Stimulated activated CD4-positive, alpha-beta T cell treated with anti-CD3 and anti-CD28 coated beads, Interleukin-12 subunit alpha, Interleukin-12 subunit beta, amount 100 ng/mL, for 24 hours (primary cell): ENCODE measurements at places on chromosomes 12 and 14.

DNA sequence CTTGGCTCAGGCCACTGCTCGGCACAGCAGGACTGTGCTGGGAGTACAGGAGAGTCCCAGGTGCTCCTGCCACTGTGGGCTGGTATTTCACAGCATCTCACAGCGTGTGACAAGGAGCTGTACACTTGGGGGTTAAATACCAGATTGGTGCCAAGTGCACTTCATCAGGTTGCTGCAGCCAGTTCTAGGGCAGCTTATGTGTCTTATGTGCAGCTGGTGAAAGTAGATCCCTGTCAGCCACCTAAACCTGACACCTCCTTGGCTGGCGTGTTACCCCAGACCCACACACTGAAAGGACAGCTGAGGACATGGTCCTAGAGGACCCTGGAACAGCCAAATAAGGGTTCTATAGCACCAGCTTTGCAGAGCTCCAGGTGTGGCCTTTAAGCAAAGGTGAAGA lies 18.9 kb downstream of the PLEKHH1 start:
- no peak for DNase-seq

- no peak for DNase-seq
Observed at GRCh38 chr12:80419644-80420043, 24.4 kb upstream of the PTPRQ start.

DNA sequence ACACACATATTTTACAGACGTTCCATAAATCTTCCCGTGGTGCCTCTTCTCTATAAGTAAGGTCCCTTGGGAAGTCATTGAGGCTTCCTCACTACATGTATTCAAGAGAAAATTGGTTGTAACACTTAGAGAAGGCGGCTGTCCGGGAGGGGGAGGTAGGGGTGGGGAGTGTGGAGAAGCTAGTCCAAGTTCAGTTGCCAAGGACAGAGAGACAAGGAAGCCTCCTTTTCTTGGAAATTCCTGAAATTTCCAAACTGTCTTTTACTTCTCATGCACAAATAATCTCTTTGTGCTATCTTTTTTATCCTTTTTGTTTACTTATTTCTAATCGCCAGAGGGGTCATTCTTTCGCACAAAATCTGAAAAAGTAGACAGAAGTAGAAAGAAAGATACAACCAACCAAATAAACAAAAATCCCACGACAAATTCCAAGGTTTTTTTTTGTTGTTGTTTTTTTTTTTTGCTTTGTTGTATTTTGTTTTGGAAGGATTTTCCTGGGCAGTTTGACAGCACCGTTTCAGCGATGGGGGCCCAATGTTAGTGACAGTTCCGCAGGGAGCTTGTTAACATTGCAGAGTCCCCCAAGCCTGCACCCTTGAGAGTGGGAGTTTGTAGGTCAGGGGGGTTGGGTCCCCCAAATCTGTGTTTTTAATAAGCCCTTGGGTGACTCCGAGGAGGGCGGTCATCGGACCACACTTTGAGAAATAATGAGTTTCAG lies 45.2 kb downstream of the MAP1LC3B2 start:
- DNase-seq, result no peak

- no peak for DNase-seq
Observed at GRCh38 chr12:56581418-56582145, 48.5 kb downstream of the BAZ2A start.

DNA sequence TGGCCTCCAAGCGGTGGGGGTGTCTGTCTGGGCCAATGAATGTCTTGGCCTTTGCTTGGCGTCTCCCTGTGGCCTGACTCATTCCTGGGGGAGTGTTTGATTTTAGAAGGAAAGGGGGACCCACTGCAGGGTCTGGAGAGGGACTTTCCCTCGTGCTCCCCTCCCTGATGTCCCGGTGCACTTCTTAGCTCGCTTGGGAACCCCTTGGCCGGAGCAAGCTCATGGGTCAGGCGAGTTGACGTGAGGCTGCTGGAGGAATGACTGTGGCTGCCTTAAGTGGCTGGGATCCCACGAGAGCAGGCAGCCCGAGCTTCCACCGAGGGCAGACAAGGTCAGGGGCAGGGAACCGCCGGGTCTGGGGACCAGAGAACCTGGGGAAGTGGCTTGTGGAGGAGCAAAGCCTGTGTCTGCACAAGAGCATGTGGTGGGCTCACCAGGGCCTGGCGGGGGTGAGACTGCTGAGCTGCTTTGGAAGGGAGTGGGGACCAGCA lies 218.4 kb upstream of the C14orf180 start:
- no peak for DNase-seq

DNA sequence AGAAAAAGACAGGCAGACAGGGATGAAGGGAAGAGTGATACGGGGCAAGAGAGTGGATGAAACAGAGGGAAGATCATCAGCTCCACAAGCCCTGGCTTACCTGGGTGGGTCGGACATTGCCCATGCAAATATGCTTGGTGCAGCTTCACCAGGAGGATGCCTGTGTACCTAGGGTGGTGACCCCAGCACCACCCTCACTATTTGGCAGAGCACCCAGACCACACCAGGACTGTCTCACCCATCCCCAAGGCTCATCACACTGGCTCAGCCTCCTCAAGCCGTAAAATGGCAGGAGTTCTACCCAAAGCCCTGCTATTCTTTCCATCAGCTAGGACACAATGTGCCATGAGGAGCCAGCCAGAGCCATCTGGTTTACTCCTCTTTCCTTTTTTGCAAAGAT lies 3.0 kb downstream of the GALNT8 start:
- no peak for DNase-seq

- no peak for DNase-seq
Observed at GRCh38 chr12:109814600-109815150, 18.5 kb downstream of the TRPV4 start.

GRCh38 chr12:71896205-71896882 lies 42.3 kb upstream of the TPH2 start:
- DNase-seq, result no peak

GRCh38 chr14:72027061-72027460 lies 94.8 kb downstream of the RGS6 start:
- no peak for DNase-seq

DNA sequence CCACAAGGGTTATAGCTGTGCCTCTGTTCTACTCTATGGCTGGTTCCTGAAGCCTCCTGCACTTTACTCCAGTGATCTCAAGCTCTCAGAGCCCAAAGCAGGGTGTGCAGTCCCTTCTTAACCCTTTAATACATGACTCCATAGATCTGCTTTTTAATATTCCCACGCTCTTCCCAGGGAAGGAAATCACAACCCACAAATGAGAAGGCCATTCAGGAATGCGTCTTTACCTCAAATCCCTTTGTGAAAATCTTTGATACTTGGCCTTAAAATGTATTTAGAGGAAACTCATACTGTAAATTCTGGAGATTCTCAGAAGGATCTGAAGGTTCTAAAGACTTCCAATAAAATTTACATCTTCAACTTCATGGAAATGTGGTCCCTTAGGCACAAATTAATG lies 17.0 kb downstream of the NID2 start:
- no peak for DNase-seq

- no peak for DNase-seq
Observed at GRCh38 chr14:26088275-26088674, 509.6 kb downstream of the NOVA1 start.

- DNase-seq, result no peak
Observed at GRCh38 chr14:45361727-45362126, 108.7 kb upstream of the MIS18BP1 start.

DNA sequence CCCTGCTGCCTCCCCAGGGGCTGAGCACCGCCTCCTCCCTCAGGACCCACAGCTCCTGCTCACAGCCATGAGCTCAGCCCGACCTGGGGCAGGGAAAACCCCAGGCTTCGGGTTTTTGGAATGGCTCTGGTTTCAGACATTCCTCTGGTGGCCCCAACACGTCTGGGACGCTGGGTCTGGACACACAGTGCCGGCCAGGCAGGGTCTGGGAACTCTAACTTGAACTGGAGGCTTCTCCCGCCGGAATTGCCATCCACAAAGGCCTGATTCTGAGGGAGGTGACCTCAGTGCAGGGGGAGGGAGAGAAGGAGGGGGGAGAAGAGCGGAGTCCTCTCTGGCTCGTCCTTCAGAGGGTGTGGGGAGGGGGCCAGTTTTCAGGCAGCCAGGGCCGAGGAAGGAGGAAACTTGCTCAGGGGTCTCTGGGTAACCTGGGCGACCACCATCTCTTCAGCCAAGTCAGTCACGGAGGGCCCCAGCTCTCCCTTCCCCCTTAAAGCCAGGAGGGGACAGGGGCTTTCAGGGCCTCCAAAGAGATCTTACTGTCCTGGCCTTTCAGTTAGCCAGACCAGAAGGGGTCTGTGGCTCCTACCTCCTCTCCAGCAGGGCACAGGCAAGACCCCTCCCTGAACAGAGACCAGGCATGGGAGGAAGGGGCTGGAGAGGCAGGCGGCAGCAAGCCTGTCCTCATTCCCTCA lies 19.4 kb downstream of the NCKAP5L start:
- DNase-seq, result no peak

DNA sequence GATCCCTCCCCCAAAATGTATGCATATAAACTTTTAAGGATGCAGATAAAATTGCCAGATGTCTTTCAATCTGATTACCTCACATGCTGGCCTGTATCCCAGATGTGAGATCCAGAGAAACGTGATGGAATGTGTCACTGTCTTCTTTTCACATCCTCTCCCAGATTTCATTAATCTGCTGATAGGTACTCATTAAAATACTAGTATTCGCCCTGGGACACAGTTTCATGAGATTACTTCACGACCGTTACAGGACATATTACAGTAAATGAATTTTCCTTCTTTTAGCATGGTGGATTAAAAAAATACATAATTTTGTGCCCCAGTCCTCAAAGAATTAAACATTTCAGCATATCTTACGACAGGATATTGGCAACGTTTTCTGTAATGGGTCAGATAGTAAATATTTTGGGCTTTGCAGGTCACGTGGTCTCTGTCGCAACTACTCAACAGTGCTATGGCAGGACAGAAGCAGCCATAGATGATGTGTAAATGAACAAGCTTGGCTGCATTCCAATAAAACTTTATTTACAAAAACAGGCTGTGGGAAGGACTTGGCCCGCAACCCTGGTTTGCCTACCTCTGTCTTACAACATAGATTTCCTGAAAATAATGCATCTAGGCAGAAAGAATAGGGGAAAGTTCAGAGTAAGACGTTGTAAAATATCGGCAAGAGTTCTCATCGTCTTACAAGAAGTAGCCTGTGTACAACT lies 156.0 kb upstream of the DIO3 start:
- no peak for DNase-seq

- no peak for DNase-seq
Observed at GRCh38 chr12:65508276-65509035, 230.0 kb downstream of the MSRB3 start.

DNA sequence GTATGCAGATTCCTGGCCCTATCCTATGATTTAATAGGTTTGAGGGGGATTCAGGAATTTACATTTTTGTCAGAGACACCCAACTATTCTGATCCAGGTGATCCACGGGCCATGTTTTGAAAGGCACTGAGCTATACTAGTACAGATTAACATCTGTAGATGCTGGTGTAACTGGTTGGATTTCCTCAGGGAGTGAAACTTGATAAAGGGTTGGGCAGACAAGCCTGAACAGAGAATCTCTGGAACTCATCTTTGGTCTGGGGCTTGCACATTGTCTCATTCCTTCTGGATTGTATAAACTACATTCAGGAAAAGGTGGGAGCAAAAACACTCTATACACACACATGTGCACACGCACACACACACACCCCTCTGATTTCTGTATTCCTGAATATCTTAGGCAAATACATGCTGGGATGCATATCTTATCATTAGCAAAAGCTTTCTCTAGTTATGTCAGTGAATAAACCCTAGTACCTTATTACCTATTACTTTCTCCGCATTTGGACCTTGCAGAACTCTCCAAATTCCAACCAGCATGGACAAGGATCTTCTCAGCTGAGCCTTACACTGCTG lies 104.6 kb downstream of the SLC38A1 start:
- no peak for DNase-seq

GRCh38 chr12:1041478-1041877 lies 50.5 kb downstream of the ERC1 start:
- DNase-seq, result no peak

DNA sequence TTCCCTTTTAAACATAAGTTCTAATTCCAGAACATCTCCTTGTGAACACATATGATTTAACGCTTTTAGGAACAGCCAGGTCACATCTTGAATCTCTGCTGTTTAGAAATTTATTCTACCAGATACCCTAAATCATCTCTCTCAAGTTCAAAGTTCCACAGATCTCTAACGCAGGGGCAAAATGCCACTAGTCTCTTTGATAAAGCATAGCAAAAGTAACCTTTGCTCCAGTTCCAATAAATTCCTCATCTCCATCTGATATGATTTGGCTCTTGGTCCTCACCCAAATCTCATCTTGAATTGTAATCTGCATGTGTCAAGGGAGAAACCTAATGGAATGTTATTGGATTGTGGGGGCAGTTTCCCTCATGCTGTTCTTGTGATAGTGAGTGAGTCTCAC lies 96.3 kb upstream of the PLEKHA5 start:
- DNase-seq, result no peak

GRCh38 chr12:90290980-90291975 lies 582.6 kb upstream of the ATP2B1 start:
- no peak for DNase-seq

- no peak for DNase-seq
Observed at GRCh38 chr14:68576496-68577244, 216.2 kb downstream of the ZFP36L1 start.

- DNase-seq, result no peak
Observed at GRCh38 chr14:96194657-96195431, 9.8 kb upstream of the BDKRB2 start.

GRCh38 chr12:91940826-91941570 lies 204.6 kb downstream of the BTG1 start:
- DNase-seq, result no peak

DNA sequence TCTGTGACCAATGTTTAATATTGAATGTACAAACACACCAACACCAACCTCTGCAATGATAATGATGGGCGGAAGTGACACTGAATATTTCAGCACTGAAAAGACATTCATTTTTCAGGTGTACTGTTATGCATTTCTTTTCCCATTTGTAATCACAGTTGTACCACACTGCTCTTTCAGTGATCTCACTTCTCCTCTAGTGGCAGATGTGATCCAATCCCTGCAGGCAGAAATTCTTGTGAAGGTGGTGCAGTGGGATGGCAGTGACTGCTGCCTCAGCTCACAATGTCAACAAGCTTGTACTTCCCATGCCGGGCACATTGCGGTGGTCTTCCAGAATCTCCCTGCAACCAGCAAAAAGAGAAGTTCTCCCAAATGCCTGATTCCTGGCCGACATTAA lies 23.0 kb upstream of the ERGIC2 start:
- no peak for DNase-seq

GRCh38 chr14:46581036-46581671 lies 70.4 kb downstream of the RPL10L start:
- no peak for DNase-seq

DNA sequence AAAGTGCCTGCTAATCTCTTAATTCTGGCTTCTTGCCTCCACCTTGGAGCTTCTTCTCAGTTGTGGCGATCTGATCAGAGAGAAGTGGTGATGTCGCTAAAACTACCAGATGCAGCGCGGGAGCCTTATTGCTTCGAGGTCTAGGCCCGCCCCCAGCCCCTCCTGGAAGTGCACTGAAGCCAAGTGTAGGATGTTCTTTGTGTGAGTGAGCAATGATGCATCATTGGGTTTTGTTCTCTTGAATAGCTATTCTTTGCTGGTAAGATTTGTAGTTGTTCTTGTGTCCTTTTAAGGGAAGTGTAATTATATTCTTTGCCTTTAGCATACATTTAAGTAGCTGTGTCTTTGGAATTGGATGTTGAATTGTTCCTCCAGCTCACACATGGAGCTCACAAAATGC lies 35.8 kb downstream of the MTHFD1 start:
- no peak for DNase-seq

- no peak for DNase-seq
Observed at GRCh38 chr12:26282339-26282940, 87.1 kb downstream of the SSPN start.

GRCh38 chr12:75977590-75977951 lies 54.0 kb downstream of the PHLDA1 start:
- DNase-seq, result no peak

GRCh38 chr12:108232565-108232964 lies 103.5 kb downstream of the WSCD2 start:
- no peak for DNase-seq
